ENCODE measurements at places on chromosomes 2 and 18. TPM values are rescaled to one million over a fixed set of nuclear protein-coding genes. Genes with fewer than 3 reads are reported as not detected.

RGPD4 gene
- total RNA-seq = not detected

SERPINB7 gene
- not detected for total RNA-seq

NR4A2 gene
- 0.39 TPM for total RNA-seq

SCN9A gene
- 0.78 TPM for total RNA-seq

LYPD6B gene
- total RNA-seq = not detected
